CD4-positive, alpha-beta memory T cell (primary cell): ENCODE measurements at places on chromosomes 13 and 19. TPM values are rescaled to one million over a fixed set of nuclear protein-coding genes. Genes with fewer than 3 reads are reported as not detected.

The ZNF439 gene
- total RNA-seq, result 16.9 TPM

The CYP4F11 gene
- not detected for total RNA-seq

The KLK3 gene
- not detected for total RNA-seq

- H3K27me3 ChIP-seq, result no peaks in the 10 kb centered on the region
- no peak overlapping the region for H3K27ac ChIP-seq
- peak; percentile 43 for DNase-seq
- H3K4me3 ChIP-seq, result no peak overlapping the region
- no peaks in the 10 kb centered on the region for H3K36me3 ChIP-seq
These were observed 152.2 kb downstream of the DCT start for GRCh38 chr13:94327318-94327717.

The ZNF284 gene
- total RNA-seq, result 5.7 TPM

GRCh38 chr19:6484230-6484629, 2.6 kb upstream of the DENND1C start:
- H3K4me3 ChIP-seq, result no peak overlapping the region
- no peak overlapping the region for H3K27ac ChIP-seq
- no peaks in the 10 kb centered on the region for H3K27me3 ChIP-seq
- H3K4me1 ChIP-seq, result peaks cover 39% of the 10 kb centered on the region

The MEIOSIN gene
- total RNA-seq, result not detected

The ZNF541 gene
- 0.53 TPM for total RNA-seq

GRCh38 chr13:46171217-46171616, 10.8 kb downstream of the LCP1 start:
- H3K36me3 ChIP-seq, result peaks cover 3% of the 10 kb centered on the region
- peaks cover 99% of the 10 kb centered on the region for H3K4me1 ChIP-seq
- H3K4me3 ChIP-seq, result peak overlapping the region; percentile 20
- peak overlapping the region; percentile 74 for H3K27ac ChIP-seq

GRCh38 chr19:48175578-48175977, 5.1 kb downstream of the ZSWIM9 start:
- peaks cover 9% of the 10 kb centered on the region for H3K4me1 ChIP-seq
- H3K36me3 ChIP-seq, result peaks cover 4% of the 10 kb centered on the region
- H3K27ac ChIP-seq, result no peak overlapping the region
- DNase-seq, result no peak
- H3K27me3 ChIP-seq, result no peaks in the 10 kb centered on the region

The ADGRL1 gene
- total RNA-seq, result 22.0 TPM

GRCh38 chr19:38852231-38853044, 2.7 kb upstream of the HNRNPL start:
- no peaks in the 10 kb centered on the region for H3K27me3 ChIP-seq
- H3K4me1 ChIP-seq, result peaks cover 46% of the 10 kb centered on the region
- peak overlapping the region; percentile 92 for H3K27ac ChIP-seq

The PABPC3 gene
- total RNA-seq, result 1.3 TPM

The RGS9BP gene
- total RNA-seq, result 0.89 TPM

The ZNF415 gene
- total RNA-seq, result 1.3 TPM

DNA sequence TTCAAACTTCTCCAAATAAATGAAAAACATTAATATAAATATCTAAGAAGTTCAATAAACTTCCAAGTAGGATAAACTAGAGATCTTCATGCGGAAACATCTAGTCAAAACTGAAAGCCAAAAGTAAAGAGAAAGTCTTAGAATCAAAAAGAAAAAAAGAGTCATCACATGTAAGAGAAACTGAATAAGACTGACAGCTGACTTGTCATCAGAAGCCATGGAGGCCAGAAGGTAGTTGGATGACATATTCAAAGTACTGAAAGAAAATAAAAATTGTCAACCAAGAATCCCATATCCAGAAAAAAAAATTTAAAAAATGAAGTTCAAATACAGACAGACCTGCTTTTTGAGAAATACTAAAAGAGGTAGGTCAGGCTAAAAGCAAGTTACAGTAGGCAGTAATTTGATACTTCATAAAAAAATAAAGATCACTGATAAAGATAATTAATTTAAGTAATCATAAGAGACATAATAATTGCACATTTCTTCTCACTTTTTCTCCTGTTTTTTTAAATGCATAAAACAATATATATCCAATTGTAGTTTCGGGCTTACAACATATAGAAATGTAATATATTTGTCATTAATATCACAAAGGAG, 327.6 kb upstream of the PCDH9 start:
- no peak overlapping the region for H3K4me3 ChIP-seq
- no peak overlapping the region for H3K27ac ChIP-seq
- no peaks in the 10 kb centered on the region for H3K4me1 ChIP-seq
- DNase-seq, result no peak
- no peaks in the 10 kb centered on the region for H3K27me3 ChIP-seq
- no peaks in the 10 kb centered on the region for H3K36me3 ChIP-seq

- no peak overlapping the region for H3K4me3 ChIP-seq
- peak; percentile 67 for DNase-seq
- peaks cover 5% of the 10 kb centered on the region for H3K36me3 ChIP-seq
- H3K4me1 ChIP-seq, result peaks cover 27% of the 10 kb centered on the region
- no peak overlapping the region for H3K27ac ChIP-seq
These were observed 170.0 kb downstream of the KDM4B start for GRCh38 chr19:5138606-5139582.

DNA sequence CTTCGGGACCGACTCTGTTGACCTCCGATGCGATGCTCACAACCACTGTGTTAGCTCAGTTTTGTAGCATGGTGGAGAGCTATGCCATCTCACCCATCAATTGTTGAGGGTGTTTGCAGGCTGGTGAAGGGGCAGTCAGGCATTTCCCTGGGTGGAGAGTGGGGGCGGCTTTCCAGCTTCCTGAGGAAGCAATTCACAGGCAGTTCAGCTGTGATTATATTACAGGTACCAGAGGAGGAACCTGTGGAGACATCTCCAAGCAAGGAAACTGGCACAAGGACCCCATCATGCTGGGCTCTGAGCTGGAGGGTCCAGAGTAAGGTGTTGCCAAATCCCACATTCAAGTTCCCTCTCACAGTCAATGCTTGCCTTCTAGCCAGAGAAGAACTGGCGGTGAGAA, 166.0 kb upstream of the ZNF536 start:
- no peak overlapping the region for H3K27ac ChIP-seq
- no peaks in the 10 kb centered on the region for H3K4me1 ChIP-seq
- DNase-seq, result no peak
- H3K27me3 ChIP-seq, result no peaks in the 10 kb centered on the region

GRCh38 chr19:13841086-13841961, 35.6 kb upstream of the NANOS3 start:
- H3K27ac ChIP-seq, result peak overlapping the region; percentile 98
- no peaks in the 10 kb centered on the region for H3K36me3 ChIP-seq
- peak overlapping the region; percentile 63 for H3K4me3 ChIP-seq
- H3K27me3 ChIP-seq, result no peaks in the 10 kb centered on the region

- no peak overlapping the region for H3K4me3 ChIP-seq
- no peaks in the 10 kb centered on the region for H3K36me3 ChIP-seq
- peaks cover 11% of the 10 kb centered on the region for H3K4me1 ChIP-seq
- H3K27ac ChIP-seq, result no peak overlapping the region
These were observed 51.7 kb upstream of the KLF2 start for GRCh38 chr19:16272945-16273344.

The S1PR2 gene
- total RNA-seq, result 9.0 TPM

DNA sequence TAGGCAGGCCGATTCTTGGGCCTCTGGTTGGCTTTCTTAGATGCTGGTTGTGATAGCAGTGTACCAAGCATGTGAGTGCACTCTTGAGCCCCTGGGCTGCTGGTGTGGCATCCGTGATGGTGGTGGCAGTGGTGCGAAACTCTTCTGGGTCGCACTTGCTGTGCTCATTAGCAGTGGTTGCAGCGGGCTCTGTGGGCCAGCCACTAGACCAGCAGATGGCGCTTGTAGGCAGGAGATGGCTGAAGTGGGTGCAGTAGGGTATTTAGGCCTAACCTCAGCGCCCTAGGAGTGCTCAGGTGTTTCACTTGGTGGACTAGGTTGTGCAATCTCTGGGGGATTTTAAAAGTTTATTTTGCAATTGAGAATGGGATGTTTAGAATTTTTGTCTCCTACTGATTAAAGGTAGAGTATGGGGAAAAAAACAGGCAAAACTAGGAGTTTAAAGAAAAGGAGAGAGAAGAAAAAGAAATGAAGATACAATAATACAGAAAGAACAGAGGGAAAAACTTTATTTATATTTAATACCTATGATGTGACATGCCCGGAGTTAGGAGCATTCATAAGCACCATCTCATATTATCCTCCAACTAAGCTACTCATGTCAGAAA, 4.3 kb upstream of the ZNF17 start:
- H3K36me3 ChIP-seq, result no peaks in the 10 kb centered on the region
- no peak overlapping the region for H3K4me3 ChIP-seq
- H3K27ac ChIP-seq, result no peak overlapping the region
- peak; percentile 69 for DNase-seq

- no peaks in the 10 kb centered on the region for H3K27me3 ChIP-seq
- H3K4me1 ChIP-seq, result peaks cover 30% of the 10 kb centered on the region
- H3K36me3 ChIP-seq, result no peaks in the 10 kb centered on the region
- peak within 1 kb of the TSS; percentile 91 for H3K4me3 ChIP-seq
- peak; percentile 99 for DNase-seq
These were observed at the start of the genes GYS1 and RUVBL2 for GRCh38 chr19:48993175-48994034. TSS of gene GYS1 (minus strand) at chr19:48993309. CDS start at chr19:48993112, 197 bp downstream. TSS of gene RUVBL2 (plus strand) at chr19:48993887. CDS start at chr19:48993912, 25 bp downstream.

The KLF12 gene
- 95.4 TPM for total RNA-seq

GRCh38 chr19:32318884-32319520, 26.4 kb upstream of the ZNF507 start:
- no peak overlapping the region for H3K27ac ChIP-seq
- H3K27me3 ChIP-seq, result no peaks in the 10 kb centered on the region
- no peaks in the 10 kb centered on the region for H3K36me3 ChIP-seq
- H3K4me3 ChIP-seq, result no peak overlapping the region
- H3K4me1 ChIP-seq, result no peaks in the 10 kb centered on the region
